ENCODE measurements at places on chromosomes 2 and 18.

GRCh38 chr2:159030674-159031380, 62.4 kb downstream of the TANC1 start:
- no peak for DNase-seq

- no peak for DNase-seq
Observed at GRCh38 chr2:25700221-25700660, 26.9 kb upstream of the DTNB start.

- DNase-seq: no peak
Observed at GRCh38 chr2:189076572-189076971, 102.4 kb downstream of the COL3A1 start.

GRCh38 chr18:61544178-61544577, 210.9 kb downstream of the CDH20 start:
- no peak for DNase-seq

- DNase-seq: no peak
Observed at GRCh38 chr2:64525317-64525613, 1.1 kb downstream of the AFTPH start.

GRCh38 chr2:71777946-71778345, 324.6 kb downstream of the DYSF start:
- no peak for DNase-seq

GRCh38 chr18:8261651-8262091, 347.6 kb upstream of the RAB12 start:
- DNase-seq: peak; percentile 9

DNA sequence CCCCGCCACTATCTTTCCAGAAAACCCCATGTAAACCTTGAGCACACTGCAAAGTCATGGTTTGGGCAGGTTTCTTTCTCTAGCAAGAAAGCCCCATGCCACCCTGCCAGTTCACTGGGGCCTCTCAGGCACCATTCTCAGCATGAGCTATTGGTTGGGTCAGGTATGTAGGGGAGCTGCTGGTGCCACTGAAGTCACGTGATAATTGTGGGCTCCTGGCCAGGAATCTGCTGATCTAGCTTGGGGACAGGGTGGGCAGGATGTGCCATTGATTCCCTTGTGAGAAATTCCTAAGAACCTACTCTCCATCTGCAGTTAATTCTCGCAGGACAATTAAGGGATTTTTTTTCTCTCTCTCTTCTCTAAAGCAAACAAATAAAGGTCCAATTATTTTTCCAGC, 26.5 kb upstream of the HNMT start:
- DNase-seq: no peak

DNA sequence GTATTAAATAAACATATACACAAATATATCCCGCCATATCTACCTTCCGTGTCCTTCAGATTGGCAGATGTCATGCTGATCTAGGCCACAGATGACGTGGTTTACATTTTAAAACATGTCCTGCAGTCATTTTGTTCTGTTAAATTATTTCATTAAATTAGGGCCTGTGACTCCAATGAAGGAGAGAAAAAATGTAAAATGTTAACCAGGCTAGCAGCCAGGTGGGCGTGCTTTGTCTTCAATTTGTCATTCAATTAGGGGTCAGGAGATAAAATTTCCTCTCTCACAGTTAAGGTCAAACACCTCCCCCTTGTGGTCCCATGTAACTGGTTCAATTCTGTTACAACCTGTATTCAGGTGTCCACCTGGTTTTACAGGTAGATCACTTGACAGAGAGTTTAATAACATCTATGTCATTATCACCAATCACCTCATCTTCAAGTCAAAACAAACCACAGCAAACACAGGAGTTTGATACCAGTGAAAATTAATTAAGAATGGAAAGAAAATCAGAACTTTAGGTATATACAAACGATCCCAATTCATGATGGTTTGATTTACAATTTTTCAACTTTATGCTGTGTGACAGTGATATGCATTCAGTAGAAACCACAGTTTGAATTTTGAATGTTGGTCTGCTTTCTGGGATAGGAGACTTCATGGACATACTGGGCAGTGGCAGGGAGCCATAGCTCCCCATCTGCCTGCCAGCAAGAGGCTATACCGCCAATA, 339.4 kb downstream of the CMPK2 start:
- peak; percentile 62 for DNase-seq

DNA sequence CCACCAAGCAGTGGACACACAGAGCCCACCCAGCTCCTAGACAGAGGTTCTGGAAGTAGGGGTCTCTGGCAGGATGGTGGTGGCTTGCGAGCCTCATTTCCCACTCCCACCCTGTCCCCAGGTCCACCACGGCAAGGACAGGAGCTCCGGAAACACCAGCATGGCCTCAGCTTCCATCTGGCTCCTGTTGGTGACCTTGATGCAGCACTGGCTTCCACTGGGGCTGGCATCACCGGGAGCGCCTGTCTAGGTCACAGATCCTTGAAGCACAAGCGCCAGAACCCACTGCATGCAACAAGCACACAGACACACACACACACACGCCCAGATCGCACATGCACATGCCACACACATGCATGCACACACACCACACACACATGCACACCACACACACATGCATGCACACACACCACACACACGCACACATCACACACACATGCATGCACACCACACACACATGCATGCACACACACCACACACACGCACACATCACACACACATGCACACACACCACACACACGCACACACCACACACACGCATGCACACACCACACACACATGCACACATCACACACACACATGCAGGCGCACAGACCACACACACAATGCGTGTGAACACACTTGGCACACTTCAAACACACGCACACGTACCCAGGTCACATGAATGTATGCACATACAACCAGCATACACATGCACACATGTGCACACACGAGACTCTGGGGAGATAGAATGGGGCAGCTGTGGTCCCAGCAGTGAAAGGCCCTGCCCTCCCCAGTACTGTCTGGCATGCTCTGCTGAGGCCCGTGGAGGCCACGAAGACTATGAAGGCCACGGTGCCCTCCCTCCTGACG, 63.7 kb downstream of the TWIST2 start:
- no peak for DNase-seq

GRCh38 chr2:177767768-177768167, 304.8 kb downstream of the PDE11A start:
- no peak for DNase-seq

GRCh38 chr2:203849010-203849409, 18.6 kb upstream of the CTLA4 start:
- no peak for DNase-seq

DNA sequence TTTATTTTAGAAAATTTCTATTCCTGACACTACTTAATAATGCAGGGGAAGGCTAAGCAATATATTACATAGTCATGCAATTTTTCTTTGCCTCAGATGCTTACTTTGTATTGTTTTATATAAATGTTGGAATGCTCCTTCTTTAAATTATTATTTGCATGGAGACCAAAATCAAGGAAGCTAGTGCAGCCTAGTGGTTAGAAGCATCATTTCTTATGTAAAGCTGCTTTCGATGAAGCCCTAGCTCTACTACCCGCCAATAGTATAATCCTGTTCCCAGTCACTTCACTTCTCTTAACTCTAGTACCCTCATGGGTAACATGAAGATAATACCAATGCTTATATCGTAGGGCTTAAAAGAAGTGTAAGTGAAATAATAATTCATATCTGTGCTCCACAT, 198.9 kb downstream of the LRATD1 start:
- DNase-seq: no peak

DNA sequence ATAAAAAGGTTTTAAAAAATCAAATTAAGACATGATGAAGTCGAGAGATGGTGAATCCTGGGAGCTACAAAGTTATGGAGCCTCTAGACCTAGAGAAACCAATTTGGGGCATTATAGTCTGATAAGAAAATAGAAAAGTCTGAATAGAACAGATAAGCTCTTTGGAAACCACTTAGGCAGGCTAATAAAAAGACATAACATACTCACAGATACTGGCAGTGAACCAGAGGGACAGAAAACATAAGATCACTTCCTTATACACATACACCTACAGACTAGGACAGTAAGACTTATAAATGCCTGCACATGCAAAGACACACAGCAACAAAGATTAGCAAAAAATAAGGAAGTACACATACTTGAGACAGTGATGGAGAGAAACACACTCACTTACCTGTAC, 20.0 kb downstream of the SMC6 start:
- no peak for DNase-seq

GRCh38 chr2:164873210-164873908, 31.7 kb upstream of the COBLL1 start:
- DNase-seq: no peak

DNA sequence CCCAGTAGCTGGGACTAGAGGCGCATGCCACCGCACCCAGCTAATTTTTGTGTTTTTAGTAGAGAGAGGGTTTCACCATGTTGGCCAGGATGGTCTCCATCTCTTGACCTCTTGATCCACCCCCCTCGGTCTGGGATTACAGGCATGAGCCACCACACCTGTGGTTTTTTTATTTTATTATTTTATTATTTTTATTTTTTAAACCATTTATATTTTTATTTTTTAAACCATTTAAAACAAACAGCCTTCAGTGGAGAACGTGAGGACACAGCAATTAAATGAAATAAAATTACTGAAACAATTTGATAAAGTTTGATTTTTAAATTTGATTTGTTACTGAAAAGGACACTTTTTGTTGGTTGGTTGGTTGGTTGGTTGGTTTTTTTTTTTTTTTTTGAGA, 181.0 kb downstream of the AGAP1 start:
- DNase-seq: no peak

GRCh38 chr2:232772531-232772930, 3.8 kb downstream of the KCNJ13 start:
- no peak for DNase-seq

DNA sequence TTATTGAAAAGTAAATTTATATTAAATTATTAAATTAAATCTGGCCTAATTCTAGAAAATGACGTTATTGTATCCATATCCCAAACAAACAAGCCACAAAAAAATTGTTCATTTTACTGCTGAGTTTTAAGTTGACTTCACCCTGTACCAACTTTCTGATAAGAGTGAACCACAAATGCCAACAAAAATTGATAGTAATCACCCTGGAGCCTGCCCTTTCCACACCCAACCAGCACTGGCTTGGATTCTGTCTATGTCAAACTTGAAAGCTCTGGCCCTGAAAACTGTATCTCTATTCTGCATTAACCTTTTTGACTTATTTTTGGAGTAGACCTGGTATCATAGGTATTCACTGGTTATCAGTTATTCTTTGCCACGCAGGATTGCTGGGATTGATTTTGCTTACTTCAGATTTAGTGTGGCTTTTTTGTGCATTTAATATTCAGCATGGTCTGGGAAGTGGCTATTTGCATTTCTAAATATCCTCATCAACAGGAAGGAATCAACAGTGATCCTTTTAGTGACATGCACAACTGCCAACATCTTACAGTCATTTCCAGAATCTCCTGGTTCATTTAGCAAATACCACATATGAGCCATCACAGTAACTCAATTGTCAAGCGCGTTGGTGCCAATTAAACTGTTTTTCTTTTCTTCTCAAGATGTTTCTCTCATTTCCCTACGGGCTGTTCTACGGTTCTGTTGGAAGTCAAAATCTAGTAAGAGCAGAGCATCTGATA, 11.4 kb upstream of the SRBD1 start:
- DNase-seq: no peak

DNA sequence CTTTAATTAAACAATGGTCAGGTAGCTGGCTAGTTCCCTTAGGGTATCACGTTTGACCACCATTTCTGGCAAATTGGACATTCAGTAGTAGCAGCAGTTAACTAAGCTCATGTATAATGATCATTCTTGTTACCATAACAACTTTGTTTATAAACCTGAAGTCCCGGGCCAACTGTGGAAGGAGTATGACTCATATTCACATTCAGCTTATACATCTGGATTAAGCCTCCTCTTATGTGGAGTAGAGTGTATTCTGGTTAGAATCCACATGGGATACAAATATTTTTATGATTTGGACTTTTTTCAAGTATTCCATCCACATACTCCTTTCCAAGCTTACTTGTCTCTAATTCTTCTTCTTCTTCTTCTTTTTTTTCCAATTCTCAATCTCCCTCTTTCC, 70.3 kb upstream of the ZSWIM2 start:
- no peak for DNase-seq

DNA sequence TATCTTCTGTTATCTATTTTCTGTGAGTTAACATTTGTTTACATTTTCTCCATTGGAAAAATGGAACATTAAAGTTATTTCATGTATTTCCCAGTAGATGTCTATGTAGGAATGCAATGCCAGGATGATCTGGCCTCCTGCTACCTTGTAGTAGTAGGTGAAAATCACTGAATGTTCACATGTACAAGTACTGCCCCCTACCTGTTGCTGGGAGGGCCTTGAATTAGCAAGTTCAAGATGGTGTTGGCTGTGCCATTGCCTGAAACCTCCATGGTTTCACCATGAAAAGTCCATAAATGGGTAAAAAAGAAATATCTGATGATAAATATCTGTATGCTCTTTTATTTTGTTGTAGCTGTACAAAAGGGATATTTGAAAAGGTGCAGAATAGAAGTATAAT, 30.7 kb downstream of the XRCC5 start:
- peak; percentile 26 for DNase-seq

DNA sequence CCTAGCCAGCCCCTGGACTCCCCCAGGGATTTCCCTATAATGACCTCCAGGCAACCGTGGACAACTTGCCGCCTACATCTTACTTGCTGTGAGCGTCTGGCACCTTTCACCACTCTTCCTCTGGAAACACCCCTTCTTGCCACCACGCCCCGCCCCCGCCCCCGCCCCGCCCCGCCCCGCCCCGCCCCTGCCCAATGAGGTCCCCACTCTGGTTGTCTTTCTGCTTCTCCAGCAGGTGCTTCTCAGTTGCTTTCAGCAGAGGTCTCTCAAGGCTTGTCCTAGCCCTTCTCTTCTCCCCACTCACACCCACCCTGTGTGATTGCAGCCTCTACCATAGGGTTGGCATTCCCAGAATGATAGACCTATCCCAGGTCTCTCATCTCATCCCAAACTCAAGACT, 214.5 kb downstream of the EN1 start:
- no peak for DNase-seq

DNA sequence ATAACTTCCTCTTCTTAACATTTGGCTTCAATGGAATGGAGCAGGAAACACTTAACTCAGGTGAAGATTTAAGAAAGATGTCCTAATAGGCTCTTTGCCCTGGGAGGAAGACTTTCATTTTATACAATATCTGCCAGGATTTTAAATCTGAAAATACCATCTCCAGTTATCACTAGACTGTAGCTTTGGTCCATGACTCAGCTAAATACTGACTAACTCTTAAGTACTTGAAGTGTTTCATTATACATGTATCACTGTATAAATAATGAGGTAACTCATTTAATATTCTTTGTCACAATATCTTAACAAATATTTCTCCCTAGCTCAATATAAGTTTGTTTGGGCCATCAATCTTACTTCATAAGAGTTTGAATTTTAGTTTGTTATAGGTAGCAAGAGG, 34.7 kb downstream of the RBKS start:
- DNase-seq: no peak

GRCh38 chr2:99753505-99753904, 263.7 kb upstream of the REV1 start:
- no peak for DNase-seq
